ENCODE measurements at places on chromosomes 5 and 9.

DNA sequence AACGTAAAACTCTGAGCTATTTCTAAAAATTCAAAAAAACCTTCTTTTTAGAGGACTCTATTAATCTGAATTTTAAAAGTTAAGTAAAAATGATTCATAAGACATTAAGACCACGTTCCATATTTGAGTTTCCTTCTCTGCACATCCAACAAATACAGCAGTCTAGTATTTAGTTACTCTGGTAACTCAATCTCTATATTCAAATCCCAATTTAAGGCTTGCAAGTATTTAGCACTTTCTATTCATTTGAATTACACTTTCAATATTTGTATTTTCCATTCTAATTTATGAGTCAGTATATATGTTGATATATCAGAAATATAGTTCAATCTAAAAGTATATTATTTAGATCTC lies 17.7 kb downstream of the RFX3 start:
- no peak for DNase-seq

DNA sequence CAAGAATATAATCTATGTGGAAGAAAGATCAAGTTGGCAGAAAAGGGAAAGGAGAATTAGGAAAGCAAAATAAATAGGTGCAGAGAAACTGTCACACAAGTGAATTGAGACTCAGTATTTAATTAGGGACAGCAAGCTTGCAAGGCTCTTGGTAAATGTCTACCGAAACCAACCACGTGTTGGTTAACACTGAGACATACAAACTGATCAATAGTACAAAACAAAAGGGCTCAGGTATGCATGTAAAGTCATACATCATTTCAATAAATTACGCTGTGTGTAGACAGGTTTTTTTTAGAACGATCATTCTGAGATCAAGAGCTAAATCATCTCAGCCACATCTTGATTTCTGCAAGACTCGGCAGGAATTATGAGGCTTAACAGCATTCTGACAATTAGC lies 225.4 kb downstream of the EBF1 start:
- no peak for DNase-seq

GRCh38 chr5:128254789-128255188 lies 171.2 kb downstream of the SLC12A2 start:
- DNase-seq, result no peak

DNA sequence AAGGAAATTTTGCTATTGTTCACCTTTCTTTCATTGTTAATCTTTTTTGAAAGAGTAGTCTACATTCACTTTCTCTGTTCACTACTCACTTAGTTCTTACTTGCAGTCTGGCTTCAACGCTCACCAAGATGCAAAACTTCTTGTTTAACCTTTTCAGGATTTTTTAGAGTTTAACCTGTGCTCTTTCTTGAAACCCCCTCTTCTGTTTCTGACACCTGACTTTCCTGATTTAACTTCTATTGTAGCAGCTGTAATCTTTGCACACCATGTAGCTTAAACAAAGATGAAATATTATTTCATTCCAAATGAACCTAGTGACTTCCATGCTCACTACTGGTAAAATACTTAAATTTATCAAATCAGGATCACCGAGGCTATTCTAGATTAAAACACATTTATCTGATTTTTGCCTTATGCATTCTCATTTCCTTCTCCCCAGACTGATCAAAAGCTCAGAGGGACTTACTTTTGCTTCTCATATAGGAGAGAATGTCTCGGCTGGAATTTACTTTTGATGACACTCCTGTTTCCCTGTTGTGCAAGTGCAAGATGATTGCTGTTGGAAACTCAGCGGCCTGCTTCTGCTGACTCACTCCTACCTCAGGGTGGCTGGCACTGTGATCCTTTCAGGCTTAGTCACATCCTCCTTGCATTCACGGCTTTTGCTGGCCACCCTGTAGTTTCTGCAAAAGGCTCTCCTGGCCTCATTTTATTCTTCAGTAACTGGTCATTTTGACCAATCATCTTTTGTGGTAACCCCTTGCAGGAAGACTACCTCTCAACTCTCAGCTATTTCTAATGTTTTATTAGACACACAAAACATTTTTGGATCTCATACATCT lies 109.3 kb upstream of the IFNE start:
- DNase-seq, result no peak

DNA sequence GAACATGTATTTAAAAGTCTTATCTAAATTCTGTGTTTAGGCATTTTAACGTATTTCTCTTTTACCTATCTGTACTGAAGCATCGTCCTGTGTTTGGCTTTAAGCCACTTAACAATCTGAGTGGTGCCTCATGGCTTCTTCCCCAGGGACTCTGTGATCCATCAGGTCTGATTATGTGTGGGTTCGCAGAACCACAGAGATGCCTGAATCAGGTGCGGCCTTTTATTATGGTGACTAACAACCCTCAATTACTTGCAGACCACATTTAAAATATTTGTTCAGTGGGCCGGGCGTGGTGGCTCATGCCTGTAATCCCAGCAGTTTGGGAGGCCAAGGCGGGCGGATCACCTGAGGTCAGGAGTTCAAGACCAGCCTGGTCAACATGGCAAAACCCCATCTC lies 39.6 kb upstream of the SAP30L start:
- no peak for DNase-seq

DNA sequence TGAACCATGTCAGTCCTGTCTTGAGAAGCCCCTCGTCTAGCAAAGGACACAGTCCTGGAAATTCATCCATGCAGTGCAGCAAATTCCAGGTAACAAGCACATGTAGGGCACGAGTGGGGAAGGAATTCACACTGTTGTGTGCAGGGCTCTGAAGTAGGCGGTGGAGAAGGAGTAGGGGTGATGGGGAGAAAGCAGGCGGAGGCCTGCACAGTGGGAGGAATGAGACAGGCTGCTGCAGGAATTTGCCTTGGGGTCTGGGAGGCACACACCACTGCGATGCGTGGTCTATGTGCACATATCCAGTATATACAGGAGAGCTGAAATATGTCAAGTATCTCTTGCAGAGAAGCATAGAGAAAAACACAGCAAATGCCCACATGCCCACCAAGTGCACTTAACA lies 249.2 kb upstream of the IRX2 start:
- no peak for DNase-seq

GRCh38 chr5:115417076-115417475 lies 120.6 kb upstream of the CCDC112 start:
- no peak for DNase-seq

DNA sequence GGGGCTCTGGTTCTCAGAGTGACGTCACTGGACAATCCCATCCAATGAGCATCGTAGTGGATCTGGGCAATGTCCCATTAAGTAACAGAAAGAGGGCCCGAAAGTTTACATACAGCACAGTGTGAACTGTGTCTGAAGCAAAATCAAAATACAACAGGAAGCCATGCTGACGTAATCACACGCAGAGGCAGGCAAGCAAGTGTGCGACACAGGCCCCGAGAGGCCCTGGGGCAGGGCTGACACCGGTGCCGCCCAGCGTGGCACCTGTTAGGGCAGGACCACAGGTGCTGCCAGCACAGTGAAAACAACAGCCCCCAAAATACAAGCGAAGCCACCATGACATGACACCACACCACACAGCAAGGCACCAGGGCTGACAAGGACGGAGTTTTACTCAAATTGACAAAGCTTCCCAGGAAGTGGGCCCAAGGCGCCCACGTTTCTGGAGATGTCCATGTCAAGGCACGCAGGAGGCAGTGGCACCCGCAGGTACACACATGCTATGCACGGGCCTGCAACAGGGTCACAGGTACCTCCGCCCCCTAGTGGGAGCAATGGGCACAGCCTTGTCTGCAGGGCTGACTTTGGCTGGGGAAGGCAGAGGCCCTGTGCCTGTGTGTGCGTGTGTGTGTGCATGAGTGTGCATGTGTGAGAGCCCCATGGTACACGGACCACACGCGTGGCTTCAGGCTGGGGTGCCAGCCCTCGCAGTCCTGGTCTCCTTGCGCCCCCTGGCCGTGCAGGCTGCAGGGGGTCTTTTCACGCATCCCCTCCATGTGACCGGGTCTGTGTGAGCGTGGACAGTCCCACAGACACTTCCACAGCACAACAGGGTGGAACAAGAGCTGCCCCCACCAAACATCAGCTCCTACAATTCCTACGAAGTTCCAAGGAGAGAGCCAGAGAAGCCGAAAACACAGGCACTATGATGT lies 19.6 kb downstream of the QSOX2 start:
- peak; percentile 59 for DNase-seq
